NCI-H510A (cell line): ENCODE measurements at places on chromosomes 13 and 19.

DNA sequence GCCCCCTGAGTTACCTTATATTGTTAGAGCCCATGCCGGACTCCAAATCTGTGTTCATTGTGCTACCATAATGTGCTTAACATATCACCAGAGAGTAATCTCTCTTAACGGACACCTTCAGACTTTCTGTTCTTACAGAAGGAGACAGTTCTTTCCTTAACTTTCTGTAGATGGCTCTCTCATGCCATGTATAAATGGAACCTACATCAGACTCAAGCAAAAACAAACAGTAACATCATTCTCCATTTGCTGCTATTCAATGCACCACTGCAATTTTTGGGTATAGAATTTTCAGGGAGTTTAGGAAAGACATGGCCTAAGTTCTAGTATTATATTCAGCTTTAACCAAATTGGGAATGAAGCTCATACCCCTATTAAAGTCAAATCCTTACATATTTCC, 12.6 kb upstream of the UGGT2 start:
- no peak for DNase-seq

DNA sequence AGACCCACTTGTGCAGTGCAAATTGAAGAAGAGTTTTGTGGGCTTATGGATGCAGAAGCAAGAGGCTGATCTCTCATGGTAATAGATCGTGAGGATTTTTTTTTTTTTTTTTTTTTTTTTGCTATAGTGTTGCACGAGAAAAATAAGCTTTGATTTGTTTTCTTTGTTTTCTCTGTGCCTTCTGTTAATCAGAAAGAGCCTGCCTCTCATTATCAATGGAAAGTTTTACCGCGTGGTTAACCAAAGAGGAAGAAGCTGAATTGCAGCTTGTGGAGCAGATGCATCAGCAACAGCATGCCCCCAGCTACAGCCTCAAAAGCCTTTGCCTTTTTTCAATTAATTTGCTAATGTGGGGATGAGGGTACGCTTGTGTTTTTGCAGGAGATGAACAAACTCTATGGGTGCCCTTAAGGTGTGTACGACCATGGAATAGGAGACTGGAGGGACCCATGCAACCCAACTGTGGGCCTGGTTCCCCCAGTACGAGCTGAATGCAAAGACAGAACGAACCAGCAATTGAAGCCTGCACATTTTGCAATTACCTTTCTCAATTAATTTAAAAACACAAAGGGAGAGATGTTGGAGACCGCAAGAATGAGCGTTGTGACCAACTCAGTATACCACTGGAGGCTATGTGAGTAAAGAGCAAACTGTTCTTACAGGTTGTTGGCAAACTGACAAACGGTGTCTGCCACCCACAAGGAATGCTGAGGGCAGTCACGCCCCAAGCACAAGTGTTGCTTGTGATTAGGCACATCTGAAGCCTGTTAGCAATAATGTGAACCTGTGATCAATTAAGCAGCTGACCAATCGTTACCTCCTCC, 58.6 kb upstream of the SPRY2 start:
- DNase-seq, result no peak

DNA sequence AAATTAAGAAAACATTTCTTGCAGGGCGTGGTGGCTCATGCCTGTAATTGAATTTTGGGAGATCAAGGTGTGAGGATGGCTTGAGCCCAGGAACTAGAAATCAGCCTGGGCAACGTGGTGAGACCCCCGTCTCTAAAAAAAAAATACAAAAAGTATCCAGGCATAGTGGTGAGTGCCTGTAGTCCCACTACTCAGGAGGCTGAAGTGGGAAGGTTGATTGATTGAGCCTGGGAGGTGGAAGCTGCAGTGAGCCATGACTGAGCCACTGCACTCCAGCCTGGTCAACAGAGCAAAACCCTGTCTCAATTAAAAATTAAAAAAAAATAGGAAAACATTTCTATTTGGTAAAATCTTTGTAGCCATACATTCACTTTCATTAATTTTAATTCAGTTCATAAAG, 526.5 kb downstream of the PCDH9 start:
- DNase-seq, result no peak

DNA sequence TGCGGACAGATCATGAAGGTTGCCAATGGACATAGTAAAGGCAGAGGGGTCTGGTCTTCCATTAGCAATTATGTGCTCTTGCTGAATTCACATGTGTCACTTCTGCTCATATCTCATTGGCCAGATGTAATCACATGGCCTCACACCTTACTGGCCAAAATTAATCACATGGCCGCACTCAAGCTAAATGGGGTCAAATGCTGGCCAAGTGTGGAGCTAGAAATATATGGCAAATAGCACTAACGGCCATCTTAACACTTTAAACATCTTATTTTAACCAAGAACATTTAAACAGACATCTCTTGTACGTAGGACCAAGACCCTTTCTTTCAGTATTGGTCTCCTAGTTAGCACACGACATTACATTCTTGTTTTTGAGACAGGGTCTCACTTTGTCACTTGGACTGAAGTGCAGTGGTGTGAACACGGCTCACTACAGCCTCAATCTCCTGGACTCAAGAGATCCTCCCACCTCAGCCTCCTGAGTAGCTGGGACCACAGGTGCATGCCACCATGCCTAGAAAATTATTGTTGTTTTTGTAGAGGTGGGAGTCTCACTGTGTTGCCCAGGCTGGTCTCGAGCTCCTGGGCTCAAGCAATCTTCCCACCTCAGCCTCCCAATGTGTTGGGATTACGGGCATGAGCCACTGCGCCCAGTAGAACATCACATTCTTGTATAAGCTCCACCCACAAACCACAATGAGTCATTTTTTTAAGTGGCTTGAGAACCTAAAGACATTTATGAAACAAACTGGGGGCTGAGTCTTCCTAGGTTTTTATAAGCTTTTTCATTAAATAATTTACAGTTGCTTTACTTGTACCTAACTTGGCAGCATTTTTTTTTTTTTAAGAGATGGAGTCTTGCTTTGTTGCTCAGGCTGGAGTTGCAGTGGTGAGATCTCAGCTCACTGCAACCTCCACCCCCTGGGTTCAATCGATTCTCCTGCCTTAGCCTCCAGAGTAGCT, 2.9 kb upstream of the PTOV1 start:
- DNase-seq, result no peak

DNA sequence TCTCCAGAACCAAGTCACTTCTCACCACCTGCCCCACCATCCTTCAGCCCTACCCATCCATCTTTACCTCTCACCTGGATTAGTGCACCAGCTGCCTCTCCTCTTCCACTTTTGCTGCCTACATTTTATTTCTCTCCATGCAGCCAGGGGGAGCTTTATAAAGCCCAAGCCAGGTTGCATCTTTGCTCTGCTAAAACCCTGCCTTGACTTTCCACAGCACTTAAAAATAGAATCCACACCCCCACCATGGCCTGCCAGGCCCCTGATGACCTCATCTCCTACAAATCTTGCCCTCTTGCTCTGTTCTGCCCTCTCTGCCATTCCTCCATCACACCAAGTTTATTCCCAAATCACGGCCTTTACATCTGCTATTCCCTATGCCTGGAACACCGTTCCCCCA, 1.8 kb downstream of the HOOK2 start:
- no peak for DNase-seq

- no peak for DNase-seq
Measured at GRCh38 chr13:27168086-27168485, 3.5 kb downstream of the USP12 start.

DNA sequence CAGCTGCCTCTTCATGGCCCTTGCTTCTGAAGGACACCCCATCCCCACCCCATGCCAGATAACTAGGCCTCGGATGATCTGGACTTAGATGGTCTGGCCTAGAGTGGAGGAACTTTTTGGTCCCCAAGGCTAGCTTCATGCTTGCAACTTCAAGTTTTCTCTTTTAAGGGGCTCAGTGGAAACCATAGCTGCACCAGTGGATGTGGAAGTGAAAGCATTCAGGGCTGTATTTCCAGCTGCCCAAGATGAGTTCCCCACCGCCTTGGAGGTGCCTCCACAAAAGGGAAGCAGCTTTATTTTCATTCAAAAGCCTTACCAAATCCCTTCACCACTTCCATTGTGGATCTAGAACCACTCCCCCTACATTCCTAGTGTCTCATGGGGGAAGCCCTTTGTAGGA, 17.6 kb upstream of the GSX1 start:
- no peak for DNase-seq

- DNase-seq, result no peak
Measured at GRCh38 chr13:32472194-32472621, 44.3 kb upstream of the N4BP2L1 start.

GRCh38 chr19:44987148-44987675, 14.1 kb upstream of the RELB start:
- no peak for DNase-seq

DNA sequence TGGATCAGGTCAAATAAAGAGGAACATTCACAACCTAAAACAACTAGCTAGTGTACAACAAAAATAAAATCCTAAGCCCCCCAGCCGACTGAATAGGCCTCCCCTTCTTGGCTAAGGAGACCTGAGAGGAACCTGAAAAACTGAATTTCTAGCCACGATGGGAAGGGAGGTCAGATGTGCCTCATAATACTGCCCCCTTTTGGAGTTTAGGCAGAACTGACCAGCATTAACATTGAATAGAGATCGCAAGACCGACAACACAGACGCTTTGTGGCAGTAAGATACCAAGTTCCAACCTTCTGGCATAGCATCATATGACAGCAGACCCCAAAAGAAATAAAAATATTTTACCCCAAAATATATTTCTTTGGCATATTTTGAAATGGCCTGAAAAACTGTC, 15.9 kb downstream of the CBY2 start:
- DNase-seq, result no peak

DNA sequence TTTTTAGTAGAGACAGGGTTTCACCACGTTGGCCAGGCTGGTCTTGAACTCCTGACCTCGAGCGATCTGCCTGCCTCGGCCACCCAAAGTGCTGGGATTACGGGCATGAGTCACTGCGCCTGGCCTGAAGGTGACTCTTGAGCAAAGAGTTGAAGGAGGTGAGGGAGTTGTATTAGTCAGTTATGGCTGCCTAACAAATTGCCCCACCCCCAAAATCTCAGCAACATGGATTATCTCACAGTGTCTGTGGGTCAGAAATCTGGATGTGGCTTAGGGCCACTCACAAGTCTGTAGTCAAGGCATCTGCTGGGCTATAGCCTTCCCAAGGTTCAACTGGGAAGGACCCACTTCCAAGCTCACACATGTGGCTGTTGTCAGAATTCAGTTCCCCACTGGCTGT, 52.8 kb upstream of the ADGRE5 start:
- no peak for DNase-seq

DNA sequence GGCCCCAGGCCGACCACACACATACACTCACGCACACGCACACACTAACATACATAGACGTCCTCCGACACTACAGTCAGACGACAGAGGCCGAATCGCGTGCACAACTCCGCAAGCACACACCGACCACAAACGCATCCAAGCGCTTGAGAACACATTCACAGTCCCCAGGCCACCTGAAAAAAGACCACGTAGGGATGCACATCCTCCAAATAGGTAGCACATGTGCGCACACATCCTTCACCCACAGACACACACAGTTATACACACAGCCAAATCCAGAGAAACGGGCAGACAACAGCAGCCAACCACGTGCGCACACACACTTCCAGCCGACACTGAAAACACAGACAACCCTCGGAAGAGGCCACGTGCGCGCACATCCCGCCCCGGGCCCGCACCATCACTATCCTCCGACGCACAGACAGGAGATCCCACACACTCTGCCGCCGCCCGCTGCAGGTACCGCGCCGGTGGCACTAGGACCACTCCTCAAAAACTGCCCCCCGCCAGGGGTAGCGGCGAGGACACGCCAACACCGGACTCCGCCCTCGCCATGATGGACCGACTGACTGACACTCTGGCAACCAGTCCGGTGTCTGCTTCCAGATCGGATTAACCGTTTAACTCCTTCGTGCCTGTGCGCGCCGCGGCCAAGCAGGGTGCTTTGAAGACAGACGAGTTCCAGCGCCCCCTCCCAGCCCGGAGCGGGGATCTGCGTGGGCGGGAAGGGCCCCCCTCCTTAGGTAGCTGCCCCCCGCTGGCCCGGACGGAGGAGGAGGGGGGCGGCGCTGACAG, 493 bp upstream of the PDE4A start:
- peak; percentile 93 for DNase-seq

DNA sequence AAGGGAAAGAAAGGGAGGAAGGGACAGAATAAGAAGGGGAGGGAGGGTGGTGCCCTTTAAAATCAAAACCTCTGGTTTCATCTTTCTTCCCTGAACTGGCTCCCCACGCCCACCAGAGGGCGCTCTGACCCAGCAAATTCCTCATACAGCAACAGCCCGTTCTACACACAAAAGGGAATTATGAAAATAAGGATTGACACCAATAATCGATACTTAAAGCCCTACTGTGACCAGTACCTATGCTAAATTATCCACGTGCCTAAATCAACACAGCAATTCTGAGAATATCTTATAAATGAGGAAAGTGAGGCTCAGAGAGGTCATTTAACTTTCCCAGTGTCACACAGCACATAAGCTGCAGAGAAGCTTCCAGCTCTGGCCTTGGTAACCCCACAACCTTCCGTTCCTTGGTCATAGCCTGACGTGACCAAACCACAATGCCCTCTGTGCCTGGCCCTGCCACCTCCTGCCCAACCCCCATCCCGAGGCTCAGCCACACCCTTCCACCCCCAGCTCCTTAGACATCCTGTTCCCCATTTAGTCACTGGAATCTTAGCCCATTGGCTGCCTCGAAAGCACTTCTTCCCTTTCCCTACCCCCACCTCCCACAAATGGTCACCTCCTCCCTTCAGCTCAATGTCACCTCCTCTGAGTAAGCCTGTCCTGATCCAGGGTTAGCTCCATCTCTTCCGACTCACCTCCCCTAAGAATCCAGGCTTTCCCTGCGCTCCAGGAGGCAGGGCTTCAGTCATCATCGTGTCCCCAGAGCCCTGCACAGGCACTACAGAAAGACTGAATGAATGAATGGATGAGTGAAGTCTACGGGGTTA, 34.2 kb upstream of the PNMA8B start:
- DNase-seq, result no peak

- DNase-seq, result no peak
Measured at GRCh38 chr13:51976423-51976822, 34.8 kb downstream of the ATP7B start.

GRCh38 chr13:74080762-74081161, 53.4 kb downstream of the KLF12 start:
- DNase-seq, result no peak

DNA sequence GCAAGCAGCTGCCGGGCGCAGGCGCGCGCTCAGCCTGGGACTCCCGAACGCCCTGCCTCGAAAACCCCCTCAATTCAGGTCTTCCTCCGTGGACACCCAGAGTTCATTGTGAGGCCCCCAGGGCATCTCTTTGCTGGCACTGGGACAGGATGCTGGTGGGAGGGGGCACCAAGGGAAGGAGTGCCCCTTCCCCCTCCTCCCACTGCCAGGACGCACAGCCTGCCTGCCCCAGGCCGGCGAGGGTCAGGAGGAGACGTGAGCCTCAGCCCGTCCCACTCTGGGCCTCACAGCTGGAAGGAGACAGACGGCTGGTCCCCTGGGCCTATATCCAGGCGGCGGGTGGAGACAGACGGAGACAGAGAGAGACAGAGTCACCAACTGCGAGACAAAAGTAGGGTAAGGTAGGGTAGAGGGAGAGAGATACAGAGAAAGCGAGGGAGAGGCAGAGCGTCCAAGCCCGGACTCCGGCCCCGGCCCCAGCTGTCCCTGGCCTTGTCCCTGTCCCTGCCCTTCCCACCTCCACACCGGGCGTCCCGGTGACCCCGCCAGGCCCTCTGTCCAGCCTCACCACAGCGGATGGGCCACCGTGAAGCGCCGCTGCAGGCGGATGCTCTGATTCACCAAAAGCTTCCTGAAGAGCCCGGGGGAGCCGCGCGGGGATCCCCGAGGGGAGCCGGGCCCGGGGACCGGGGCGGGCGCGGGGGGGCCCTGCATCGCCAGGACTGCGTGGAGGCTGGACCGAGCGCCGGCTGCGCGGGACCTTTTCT, at the start of gene PDE4C:
TSS of gene PDE4C (minus strand) at position 737 of the 767 bp plus-strand sequence. CDS start at position 714, 23 bp downstream.
- DNase-seq, result no peak
